Heart left ventricle (tissue), 16 donors: ENCODE measurements at places on chromosomes 7 and 10. TPM values are rescaled to one million over a fixed set of nuclear protein-coding genes. Genes with fewer than 3 reads are reported as not detected.

DNA sequence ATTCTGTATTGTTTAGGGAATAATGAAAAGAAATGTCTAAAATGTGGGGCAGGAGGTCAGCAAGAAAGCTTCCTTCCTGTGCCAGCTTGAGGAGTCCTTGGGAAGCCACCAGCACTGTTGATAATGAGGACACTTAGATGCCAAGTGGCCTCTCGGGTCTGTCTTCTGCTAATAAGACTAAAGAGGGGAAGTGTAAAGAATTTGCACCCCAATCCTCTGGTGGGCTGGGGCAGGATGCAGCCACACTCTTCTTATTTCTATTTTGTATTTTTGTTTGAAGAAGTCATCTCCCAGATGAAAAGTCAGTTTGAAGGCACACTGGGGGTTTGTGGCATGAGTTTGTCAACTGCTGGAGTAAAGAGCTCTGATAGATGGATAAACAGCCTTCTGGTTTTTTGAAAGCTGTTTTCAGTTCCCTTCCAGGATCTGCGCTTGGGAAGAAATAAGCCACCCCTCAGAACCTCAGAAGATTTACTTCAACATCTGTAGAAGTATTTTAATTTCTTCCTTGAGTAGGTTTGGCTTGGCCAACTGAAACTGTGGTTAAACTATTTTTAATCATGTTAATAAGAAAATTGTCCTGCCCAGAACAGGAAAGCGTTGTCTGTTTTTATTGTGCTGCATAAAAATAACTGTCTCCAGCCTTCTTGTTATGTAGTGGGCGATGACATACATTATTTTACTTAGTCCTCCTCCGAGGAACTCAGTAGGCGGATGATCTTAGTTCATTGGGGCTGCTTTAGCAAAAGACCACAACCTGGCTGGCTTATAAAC lies 128.8 kb upstream of the GPR26 start:
- no peak for DNase-seq

GRCh38 chr10:128124813-128125403 lies 1.3 kb downstream of the MKI67 start:
- DNase-seq = no peak

The FKBP6 gene
- not detected for total RNA-seq

- no peak for DNase-seq
Observed at GRCh38 chr7:117675497-117676435, 195.9 kb downstream of the CFTR start.

GRCh38 chr10:123761038-123761428 lies 94.9 kb downstream of the GPR26 start:
- DNase-seq = no peak

- no peak for DNase-seq
Observed at GRCh38 chr7:129053938-129054437, 923 bp downstream of the TNPO3 start.

The AIFM2 gene
- total RNA-seq = 21.9 TPM

- no peak for DNase-seq
Observed at GRCh38 chr7:132776048-132776620, 199.9 kb upstream of the PLXNA4 start.
